ENCODE measurements at places on chromosomes 3 and 15. TPM values are rescaled to one million over a fixed set of nuclear protein-coding genes. Genes with fewer than 3 reads are reported as not detected.

- DNase-seq = no peak
Observed at GRCh38 chr3:20104167-20104661, 64.0 kb downstream of the KAT2B start.

- DNase-seq = no peak
Observed at GRCh38 chr3:33915796-33916546, 117.5 kb downstream of the PDCD6IP start.

DNA sequence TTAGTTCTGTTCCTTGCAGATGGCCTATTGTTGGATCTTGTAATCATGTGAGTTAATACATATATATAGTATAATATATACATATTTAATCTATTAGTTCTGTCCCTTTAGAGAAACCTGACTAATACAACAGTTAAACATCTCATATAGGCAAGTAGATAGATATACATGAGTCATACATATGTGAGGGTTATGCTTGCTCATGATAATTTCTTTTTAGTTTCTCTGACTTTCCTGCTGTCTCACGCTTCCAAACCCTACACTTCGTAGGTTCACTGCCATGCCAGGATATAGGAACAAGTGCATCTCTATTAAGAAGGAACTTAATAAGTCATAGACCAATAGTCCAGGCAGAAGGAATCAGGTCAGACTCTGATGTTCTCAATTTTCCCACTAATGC lies 16.8 kb upstream of the CLDN16 start:
- DNase-seq = no peak

DNA sequence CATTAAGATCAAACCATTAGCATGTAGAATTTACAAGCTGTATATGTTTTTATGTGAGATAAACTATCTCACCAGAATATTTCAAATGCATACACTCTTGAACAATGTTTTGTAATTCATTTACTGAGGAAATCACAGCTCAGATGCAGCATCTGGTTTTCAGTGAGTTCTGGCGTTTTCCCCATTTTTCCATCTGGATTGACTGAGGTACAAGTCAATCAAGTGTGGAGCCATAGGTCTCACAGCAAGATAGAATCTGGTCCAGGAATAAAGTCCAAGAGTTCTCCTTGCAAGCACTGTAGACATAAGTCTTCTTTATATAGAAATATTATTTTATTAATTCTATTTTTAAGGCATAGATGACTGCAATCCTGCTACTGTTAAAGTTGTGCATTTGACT lies 219.3 kb downstream of the ZBBX start:
- no peak for DNase-seq

DNA sequence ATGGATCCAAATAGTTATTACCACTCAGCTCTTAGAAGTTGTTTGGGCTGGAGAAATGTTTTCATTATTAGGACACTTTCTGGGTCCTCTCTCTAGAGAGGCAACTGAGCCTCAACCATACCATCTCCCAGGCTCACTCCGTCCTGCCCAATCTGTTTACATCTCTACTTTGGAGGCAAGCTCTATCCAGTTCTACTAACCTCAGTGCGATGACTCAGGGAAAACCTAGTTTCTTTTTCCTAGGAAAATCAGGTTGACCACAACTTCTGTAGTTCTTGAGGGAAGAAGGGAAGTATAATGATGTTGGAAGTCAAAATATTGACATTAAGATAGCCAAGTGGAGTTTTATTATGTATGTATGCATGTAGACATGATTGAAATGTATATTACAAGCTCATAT lies 40.4 kb downstream of the LPP start:
- no peak for DNase-seq

GRCh38 chr3:46987743-46988401 lies 8.4 kb downstream of the NBEAL2 start:
- DNase-seq = peak; percentile 82

- no peak for DNase-seq
Observed at GRCh38 chr15:76313731-76314130, 2.5 kb upstream of the ETFA start.

- DNase-seq = no peak
Observed at GRCh38 chr3:64523324-64523723, 164.5 kb downstream of the ADAMTS9 start.

DNA sequence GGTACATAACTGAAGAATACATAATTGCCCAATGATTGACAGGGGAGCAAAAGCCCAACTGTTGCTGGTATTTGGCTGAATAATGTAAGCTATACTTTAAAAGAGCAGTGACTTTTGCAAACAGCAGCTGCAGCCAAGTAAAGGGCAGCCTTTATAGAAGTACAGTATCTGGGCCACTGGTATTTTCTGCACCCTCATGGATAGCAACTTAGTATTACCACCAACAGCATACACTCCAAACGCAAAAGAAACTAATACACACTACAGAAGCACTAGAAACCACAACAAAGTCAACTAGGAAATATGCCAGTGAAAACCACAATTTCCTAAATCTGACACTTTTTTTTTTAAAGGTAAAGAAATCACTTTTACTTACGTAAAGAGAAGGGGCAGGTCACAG lies 206.1 kb downstream of the TIGIT start:
- no peak for DNase-seq

GRCh38 chr3:71035314-71035713 lies 548.2 kb downstream of the FOXP1 start:
- DNase-seq = no peak

DNA sequence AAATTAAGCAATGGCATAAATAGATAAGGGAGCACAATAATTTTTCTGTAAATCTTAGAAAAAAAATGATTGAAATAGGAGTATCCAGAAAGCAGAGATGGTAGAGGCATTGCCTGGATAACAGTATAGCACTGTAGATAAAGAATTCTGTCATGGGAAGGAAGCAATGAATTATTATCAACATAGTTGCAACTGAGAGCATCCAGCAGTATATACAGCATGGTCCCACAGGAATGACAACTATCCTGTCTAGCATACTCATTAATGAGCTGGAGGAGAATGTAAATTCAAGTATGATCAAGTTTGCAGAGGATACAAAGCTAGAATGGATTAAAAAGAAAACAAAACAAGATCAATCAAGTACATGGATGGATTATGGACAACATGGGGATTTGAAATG lies 90.8 kb downstream of the DPH6 start:
- no peak for DNase-seq

DNA sequence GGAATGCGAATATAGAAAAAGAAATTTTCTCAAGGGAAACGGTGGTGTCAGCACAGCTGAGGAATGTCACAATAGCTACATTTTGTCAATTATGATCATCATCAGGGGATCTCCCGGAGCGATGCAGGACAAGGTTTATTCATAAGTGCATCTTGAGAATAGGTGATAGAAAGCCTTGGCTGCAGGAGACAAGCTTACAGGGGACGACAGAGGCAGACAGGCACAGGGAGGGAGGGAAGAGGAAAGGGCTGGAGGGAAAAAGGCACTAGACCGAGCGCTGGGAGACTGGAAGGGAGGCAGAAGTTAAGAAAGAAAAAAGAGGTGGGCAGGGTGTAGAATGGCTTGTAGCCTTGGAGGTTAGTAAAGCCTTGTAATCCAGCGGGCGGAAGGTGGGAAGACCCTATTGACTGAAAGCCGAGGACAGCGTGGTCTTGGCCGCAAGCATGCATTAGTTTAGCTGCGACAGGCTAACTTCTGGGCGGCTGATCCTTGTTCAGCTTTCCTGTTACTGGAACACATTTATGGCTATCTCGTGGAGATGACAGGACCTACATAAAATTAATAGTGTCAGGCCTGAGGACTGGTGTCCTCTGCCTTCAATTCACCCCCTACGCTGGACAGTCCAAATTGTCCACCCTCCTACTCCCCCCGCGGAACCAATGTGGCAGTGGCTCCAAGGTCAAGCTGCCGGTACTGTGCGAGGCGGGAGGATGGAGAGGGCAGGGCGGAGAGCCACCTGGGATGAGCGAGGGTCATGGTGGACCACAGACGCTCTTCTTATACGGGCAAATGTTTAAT lies 1.4 kb upstream of the NECTIN3 start:
- DNase-seq = peak; percentile 48

The EID1 gene
- total RNA-seq = 152 TPM

The ASB7 gene
- 11.5 TPM for total RNA-seq

The CASR gene
- not detected for total RNA-seq

The SAMMSON gene
- total RNA-seq = 25.6 TPM

The HGD gene
- total RNA-seq = not detected

The ACKR4 gene
- total RNA-seq = 15.5 TPM

Data from aorta (tissue), 5 donors.